ENCODE measurements at places on chromosomes 7 and 10.
A peak's percentile ranks its signal among the peaks of the same experiment; 100 is the strongest.

DNA sequence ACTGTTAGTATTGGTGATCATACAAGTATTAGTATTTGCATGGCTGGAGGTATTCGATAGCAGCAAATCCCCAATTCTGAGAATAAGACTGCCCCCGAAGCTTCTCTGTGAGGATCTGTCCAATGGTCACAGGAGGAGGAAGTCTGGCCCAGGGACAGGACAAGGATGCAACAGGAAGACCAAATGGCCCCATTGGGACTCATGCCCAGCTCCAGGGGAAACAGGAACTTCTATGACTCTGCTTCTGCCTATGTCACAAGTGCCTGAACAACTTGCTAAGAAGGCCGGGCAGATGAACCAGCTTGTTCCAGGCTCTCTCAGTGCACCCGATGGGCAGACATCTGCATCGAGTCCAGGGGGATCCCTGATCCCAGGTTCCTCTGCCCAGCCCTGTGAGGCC lies 172.0 kb upstream of the GRB10 start:
- no peak for DNase-seq

GRCh38 chr10:88903715-88904114 lies 23.7 kb downstream of the STAMBPL1 start:
- no peak for DNase-seq

DNA sequence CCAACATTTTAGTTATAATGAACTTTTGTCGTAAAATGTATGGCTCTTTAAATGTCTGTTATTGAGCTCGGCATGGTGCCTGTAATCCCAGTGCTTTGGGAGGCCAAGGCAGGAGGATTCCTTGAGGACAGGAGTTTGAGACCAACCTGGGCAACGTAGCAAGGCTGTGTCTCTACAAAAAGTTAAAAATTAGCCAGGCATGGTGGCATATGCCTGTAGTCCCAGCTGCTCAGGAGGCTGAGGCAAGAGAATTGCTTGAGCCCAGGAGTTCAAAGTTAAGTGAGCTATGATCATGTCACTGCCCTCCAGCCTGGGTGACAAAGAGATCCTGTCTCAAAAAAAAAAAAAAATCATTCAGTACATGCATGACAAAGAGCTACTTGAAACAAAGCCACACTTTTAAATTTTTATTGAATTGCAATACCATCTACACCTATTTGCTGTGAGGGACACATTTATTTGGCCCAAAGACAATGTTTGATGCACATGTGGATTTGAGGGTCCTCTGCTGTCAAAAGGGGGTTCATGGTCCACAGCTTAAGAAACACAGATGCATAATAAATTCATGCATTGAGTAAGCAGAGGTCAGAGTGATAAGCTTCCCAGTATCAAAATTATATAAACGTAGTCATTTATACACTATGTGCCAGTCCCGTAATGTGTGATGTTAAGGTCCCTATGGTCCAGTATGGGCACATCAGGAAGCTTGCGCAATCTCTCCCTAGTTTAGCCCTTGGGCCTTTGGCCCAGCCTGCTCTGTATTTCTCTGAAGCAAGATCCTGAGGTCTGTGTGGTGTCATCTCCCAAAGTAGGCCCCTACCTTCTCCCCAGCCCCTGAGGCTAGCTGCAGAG lies 4.4 kb upstream of the MALSU1 start:
- DNase-seq: no peak

GRCh38 chr7:80790877-80791276 lies 128.0 kb downstream of the SEMA3C start:
- no peak for DNase-seq

DNA sequence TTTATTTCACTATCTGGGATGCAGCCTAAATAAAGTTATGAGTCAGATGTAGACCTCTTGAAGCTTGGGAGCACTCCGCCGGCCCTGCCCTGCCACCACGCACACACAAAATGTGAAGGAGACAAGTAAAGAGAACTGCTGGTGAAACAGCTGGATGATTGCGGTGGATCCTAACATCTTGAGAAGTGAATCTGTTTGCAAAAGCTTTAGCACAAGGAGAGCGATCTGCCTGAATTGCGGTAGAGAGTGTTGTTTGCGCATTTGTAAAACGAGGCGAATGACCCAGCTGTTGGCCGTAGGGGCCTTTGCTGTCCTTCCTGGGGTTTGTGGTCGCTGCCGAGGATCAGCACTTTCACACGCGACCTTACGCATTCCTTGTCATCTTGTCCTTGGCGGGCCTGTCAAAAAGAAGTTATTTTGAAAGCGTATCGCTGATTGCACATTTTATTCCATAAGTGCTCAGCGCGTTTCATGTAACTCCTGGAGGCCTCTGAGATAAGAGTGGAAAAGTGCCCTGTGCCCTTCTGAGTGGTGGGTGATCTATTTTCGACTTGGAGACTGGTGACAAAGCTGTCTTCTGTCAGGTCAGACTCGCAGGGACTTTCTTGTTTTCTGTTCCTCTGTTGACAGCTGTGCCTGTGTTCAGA lies 40.8 kb downstream of the RBM20 start:
- no peak for DNase-seq

DNA sequence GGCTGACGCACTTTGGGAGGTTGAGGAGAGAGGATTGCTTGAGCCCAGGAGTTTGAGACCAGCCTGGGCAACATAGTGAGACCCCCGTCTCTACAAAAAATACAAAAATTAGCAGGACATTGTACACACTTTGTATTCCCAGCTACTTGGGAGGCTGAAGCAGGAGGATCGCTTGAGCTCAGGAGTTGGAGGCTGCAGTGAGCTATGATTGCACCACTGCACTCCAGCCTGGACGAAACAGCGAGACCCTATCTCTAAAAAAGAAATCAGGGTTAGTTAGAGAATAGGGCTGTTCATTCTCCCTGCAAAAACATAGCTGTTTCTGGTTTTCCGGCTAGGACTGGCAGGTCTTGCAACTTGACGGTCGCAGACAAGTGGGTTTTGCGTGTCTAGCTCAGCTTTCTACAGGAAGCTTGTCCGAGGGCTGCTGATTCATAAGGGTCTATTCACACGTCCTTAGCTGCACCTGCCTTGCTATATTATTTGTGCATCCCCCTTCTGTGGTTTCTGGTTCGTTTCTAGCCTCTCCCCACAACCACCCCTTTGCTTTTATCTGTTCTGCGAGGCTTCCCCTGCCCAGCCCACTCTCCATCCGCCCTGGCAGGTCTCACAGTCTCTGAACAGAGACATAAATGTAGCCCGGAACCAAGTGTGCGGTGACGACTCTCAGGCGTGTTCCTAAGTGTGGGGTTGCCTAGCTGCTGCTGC lies 10.7 kb downstream of the AMZ1 start:
- no peak for DNase-seq

DNA sequence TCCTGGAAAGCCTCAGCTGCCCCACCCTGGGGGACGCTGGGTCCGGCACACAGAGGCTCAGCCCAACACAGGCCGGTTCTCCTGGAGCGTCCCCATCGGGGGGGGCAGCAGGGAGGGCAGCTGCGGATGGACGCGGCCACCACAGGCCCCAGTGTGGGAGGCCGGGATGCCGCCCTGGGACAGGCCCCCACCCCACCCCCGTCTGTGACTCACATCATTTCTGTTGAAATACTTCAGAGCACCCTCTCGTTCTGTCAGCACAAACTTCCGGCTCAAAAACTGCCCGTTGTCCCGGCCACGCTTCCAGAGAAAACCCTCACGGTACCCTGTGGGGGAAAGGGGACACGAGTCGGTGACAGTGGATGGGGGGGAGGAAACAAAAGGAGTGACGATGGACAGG lies 28.5 kb downstream of the GET4 start:
- no peak for DNase-seq

DNA sequence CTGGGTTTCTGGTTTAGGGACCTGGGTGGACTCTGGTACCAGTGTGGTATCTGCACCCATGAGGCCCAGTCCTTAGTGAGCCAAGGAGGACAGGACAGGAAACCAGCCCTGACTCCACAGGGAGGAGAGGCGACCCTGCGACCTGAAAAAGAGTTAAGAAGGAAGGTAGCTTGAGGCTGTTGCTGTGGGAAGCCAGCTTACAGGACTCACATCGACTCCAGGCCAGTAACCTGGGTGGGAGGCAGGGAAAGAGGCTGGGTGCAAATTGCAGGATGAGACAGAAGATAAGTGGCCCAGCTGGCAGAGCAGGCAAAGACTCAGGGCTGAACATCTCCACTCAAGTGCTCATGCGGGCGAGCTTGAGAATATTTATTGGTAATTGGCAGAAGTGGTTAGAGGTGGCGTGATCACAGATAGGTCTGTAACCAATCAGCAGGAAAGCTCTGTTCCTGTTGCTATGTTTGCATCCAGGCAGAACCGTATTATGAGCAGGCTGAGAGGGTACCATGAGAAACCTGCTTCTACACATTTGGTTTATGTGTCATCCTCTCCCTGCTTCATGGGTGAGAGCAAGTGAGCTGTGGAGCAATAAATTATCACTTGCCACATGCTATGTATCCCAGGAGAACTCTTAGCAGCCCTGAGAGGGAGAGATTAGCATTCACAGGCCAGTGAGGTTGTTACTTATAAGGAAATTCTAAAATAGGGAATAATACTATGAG lies 11.0 kb downstream of the TLL2 start:
- DNase-seq: no peak

- no peak for DNase-seq
Observed at GRCh38 chr7:16693601-16694318, 47.8 kb downstream of the BZW2 start.

- DNase-seq: no peak
Observed at GRCh38 chr10:47260505-47261111, 39.4 kb upstream of the GDF10 start.

DNA sequence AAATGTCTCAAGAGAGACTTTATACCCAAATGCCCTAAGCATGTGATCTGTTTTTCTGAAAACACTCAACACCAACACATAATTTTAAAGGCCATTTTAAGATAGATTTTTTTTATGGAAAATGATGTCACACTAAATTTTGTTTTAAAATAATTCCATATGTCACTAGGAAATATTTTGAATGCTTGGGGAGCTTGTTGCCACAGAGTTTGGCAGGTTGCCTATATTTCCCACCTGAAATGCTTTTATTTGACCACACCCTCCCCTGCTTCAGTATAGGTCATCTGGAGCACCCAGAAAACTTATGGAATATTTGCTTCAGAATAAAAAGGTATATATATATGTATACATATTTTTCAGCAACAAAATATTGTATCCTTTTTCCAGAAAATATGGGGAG lies 180.0 kb upstream of the ANK3 start:
- DNase-seq: no peak

- DNase-seq: no peak
Observed at GRCh38 chr7:85191383-85191782, 4.5 kb upstream of the SEMA3D start.

DNA sequence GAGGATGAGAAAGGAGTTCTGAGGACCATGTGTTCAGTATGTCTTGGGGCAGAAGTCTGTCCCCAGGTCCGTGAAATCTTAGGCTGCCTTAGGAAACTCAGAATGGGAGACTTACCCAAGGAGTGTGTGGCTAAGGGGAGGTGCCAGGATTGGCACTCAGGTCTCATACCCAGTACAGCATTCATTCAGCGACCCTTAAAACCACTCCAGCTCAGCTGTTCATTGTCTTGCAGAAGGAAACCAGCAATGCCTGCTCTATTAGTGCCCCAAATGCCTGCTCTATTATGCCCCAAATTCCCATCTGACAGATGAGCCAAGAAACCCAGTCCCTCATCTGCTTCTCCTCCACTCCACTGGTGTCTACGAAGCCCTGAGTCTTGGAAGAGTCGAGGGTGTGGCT lies 147.8 kb downstream of the NEURL1 start:
- DNase-seq: no peak

GRCh38 chr7:25151773-25152172 lies 26.7 kb upstream of the CYCS start:
- no peak for DNase-seq

- no peak for DNase-seq
Observed at GRCh38 chr7:105279688-105280007, 109.1 kb downstream of the SRPK2 start.

DNA sequence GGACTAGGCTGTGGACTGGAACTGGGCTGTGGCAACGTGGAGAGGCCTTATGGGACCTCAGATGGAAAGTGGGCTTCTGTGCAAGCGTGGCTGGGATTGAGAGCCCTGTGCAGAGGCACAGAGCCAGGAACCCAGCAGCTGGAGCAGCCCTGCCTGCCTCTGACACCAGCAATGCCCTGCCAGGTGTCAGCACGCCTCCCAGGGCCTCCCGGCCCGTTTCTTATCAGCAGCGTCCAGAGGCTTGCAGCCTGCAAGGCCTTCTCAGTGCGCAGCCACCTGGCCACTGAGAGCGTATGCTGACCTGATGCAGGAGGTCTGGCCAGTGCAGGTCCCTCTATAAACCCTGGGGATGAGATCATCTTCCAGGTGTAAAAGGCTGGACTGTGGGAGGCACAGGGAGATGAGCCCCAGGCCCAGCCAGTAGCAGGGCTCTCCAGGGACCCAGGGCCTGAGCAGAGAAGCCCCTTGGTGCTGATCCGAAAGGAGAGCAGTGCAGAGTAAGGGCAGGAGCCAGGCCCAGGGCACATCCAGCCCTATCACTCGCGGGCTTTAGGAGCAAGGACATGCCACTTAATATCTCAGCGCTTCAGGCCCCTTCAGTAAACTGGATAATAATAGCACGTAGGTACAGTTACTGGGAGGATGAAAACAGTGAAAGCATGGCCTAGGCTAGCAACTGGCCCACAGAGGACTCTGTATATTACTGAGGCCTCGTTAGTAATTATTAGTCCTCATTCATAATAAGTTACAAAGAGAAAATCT lies 38.8 kb upstream of the ANTXRL start:
- DNase-seq: no peak

- DNase-seq: no peak
Observed at GRCh38 chr10:99750641-99751040, 18.6 kb downstream of the CUTC start.

DNA sequence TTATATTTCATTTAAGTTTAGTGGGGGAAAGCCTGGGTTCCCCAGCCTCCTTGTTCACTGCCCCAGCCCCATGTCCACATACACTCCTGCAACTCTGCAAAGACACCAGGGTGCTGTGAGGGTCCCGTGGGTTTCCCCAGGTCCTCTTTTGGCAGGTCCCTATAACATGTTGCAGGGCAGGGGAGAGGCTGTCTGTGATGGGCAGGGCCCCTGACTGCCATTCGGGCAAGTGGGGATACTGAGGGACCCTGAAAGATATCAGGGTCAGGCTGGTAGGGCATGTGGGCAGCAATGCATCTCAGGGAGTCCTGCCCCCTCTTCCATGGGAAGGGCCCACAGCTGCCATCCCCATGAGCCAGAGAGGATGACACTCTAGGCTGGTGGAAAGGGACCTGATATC lies 28.4 kb downstream of the RASGEF1A start:
- DNase-seq: peak; percentile 6

GRCh38 chr7:102828286-102828685 lies 79.5 kb downstream of the FAM185A start:
- DNase-seq: no peak

GRCh38 chr7:152312316-152312715 lies 123.5 kb downstream of the KMT2C start:
- DNase-seq: no peak
